Activated CD4-positive, CD25-positive, alpha-beta regulatory T cell treated with anti-CD3 and anti-CD28 coated beads, Interleukin-2, amount 50 U/mL, for 16 hours (primary cell): ENCODE measurements at places on chromosomes 6 and 20.

DNA sequence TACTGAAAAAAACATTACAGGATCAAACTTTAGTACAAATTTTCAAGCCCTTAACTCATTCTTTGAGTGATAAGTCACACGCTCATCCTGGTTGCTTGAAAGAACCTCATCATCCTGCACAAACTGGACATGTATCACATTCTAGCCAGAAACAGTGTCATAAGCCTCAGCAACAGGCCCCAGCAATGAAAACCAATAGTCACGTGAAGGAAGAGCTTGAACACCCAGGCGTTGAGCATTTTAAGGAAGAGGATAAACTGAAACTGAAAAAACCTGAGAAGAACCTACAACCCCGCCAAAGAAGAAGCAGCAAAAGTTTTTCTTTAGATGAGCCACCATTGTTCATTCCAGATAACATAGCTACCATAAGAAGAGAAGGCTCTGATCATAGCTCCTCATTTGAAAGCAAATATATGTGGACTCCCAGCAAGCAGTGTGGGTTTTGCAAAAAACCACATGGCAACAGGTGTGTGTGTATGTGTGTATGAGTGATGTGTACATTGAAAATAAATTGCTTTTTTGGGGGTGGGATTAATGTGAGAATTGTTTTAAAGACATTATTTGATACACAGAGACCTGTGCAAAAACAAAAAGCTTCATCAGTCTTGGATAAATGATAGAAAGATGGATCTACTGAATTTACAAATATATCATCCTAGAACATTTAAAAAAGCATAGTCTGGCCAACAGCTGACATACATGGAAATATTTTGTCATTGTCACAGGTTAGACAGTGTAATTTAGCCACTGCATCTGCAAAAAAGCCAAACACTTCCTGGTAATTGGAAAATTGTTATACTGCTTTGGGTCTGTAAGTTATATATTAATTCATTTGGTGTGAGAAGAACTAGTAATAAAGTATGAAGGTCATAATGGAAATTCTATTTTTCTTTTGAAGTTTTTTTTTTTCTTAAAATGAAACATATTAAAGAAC is 50.1 kb downstream of the PHF3 start:
- no peak for DNase-seq

DNA sequence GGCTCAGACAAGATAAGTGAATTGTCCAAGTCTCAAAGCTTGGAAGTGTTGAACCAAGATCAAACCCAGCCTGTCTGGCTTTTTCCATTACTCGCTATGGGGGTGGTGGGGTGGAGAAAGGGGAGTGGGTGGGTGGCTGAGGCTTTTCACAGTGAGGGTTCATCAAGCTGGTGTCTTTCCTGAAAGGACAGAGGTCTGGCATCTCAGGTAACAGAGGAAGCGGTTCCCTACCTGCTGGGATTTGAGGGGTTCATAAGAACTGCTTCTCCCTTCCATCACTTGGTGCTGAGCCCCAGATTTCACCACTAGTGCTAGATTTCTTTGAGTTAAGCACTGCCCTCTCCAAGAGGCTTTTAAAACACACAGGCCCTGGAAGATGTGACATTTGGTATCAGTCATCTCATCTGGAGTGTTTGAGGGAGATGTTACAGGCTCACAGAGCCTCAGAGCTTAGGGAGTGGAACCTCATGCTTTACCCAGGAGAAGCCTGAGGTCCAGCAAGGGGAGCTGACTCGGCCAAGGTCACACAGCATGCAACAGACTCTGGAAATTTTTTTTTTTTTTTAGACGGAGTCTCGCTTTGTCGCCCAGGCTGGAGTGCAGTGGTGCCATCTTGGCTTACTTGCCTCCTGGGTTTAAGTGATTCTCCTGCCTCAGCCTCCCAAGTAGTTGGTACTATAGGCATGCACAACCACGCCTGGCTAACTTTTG is 6.0 kb upstream of the VEGFA start:
- no peak for DNase-seq

GRCh38 chr6:41187924-41188886 is 12.7 kb downstream of the TREML2 start:
- no peak for DNase-seq

- DNase-seq = no peak
Observed at GRCh38 chr6:152368751-152369624, 268.2 kb downstream of the SYNE1 start.

- no peak for DNase-seq
Observed at GRCh38 chr20:9886227-9886626, 47.4 kb upstream of the PAK5 start.

DNA sequence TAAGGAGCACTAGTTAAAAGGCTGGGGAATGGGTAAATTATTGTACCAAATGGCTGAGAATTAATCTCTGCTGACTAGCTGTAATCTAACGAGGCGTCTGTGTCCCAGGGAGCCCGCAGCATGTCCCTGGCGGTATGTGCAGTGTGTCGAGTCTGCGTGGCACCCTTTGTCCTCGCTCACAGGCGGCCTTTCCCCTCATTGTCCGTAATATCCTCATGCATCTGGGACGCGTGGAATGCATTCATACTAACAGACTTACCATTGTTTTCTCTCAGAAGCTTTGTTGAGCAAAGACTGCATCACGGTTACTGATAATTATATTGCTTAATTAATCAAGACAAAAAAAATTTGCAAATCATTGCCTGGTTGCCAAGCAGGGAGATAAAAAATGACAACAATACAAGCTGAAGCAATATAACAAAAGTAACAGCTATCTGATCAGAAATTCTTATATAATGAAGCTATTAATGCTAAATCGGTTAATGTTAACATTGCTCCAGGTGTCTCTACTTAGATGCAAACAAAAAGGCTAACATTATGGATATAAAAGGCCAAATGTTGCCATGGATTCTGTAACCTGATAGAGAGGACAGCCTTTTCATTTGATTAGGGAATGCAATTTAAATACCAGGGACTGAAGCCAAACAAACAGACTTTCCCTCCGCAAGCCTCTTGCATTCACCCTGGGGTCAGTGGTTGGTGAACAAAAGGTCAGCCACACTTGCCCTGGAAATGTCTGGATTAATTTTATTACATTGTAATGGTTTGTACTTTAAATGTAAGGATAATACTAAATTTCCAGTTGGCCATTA is 124.8 kb downstream of the INSM1 start:
- DNase-seq = no peak

DNA sequence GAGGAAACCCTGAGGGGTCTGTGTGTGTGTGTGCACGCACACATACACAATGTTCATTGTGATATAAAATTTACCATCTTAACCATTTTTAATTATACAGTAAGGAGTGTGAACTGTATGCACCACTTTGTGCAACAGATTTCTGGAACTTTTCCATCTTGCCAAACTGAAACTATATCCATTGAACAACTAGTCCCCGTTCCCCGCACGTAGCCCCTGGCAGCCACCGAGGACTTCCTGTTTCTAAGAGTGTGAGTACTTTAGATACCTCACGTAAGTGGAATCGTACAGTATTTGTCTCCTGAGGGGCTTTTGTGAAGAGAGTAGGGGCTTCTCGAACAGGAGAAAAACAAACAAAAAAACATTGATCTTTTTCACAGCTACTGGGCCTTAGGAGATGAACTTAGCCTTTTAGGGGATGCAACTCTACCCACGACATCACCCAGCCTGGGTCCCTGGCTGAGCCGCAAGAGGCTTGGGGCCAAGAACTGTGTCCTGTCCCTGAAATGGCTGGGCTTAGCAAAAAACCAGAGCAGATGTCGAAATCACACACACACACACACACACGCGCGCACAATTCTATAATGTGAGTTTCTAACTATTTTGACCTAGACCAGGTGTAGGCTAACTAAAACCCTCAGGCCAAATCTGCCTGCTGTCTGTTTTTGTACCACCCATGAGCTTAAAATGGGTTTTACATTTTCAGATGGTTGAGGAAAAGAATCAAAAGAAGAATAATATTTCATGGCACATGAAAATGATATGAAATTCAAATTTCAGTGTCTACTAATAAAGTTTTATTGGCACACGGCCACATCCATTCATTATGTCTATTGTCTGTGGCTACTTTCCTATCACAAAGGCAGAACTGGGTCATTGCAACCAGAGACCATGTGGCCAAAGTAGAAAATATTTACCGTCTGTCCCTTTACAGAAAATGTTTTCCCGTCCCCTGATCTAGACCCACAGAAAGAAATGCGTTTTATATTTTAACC is 144.2 kb downstream of the EYA2 start:
- no peak for DNase-seq

GRCh38 chr6:99498421-99498820 is 16.8 kb downstream of the USP45 start:
- no peak for DNase-seq

DNA sequence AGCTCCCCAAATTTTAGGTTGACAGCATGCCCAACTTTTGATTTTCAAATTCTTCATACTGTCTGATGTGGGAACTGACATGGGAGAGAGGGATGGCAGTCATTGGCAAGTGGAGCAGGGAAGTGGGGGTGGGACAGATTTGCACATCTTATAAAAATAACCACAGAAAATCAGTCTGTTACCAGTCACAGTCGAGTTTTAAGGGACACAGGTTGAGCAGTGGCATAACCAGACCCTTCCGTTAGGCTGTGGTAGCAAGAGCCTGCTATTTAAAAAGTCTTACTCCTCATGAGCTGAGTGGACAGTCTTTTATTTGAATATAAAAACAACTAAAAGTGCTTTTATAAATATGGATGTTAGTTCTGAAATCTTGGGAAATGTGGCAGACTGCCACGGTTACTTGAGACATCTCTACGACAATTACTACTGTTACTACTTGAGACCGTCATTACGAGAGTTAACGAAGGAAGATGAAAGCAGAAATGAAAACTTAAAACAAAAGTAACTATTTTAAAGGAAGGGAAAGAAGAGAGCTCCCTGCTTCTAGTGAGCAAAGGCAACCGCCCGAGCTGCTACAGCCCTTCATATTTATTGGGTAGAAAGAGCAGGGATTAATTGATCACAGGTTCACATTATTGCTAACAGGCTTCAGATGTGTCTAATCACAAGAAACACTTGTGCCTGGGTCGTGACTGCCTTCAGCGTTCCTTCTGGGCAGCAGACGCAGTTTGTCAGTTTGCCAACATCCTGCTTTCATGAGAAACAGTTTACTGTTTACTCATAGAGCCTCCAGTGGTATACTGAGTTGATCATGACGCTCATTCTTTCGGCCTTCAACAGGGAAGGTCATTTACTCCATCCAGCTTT is 71.3 kb downstream of the EFHC1 start:
- no peak for DNase-seq

GRCh38 chr20:5887386-5887785 is 62.9 kb downstream of the TRMT6 start:
- DNase-seq = no peak

- no peak for DNase-seq
Observed at GRCh38 chr20:20755674-20756319, 43.4 kb upstream of the RALGAPA2 start.

- no peak for DNase-seq
Observed at GRCh38 chr6:23137611-23138010, 568.2 kb downstream of the HDGFL1 start.
